ENCODE measurements at places on chromosomes 7 and 10.

DNA sequence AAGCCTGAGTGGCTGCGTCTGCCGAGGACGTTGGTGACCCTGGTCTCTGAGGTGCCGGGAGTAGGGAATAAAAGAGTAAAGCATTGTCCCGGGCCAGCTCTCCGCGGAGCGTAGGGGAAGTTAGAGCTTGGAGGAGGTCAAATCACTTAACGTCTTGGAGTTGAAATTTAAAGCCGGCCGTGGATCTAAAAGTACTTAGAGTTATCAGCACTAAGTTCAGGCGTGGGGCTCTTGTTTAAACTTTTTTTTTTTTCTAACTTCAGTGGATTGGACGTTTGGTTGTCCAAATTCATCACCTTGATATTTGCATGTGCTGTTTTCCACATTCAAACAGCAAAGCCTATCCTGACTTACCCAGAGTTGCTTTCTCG lies 700 bp downstream of the NIPSNAP2 start:
- DNase-seq, result peak; percentile 25

DNA sequence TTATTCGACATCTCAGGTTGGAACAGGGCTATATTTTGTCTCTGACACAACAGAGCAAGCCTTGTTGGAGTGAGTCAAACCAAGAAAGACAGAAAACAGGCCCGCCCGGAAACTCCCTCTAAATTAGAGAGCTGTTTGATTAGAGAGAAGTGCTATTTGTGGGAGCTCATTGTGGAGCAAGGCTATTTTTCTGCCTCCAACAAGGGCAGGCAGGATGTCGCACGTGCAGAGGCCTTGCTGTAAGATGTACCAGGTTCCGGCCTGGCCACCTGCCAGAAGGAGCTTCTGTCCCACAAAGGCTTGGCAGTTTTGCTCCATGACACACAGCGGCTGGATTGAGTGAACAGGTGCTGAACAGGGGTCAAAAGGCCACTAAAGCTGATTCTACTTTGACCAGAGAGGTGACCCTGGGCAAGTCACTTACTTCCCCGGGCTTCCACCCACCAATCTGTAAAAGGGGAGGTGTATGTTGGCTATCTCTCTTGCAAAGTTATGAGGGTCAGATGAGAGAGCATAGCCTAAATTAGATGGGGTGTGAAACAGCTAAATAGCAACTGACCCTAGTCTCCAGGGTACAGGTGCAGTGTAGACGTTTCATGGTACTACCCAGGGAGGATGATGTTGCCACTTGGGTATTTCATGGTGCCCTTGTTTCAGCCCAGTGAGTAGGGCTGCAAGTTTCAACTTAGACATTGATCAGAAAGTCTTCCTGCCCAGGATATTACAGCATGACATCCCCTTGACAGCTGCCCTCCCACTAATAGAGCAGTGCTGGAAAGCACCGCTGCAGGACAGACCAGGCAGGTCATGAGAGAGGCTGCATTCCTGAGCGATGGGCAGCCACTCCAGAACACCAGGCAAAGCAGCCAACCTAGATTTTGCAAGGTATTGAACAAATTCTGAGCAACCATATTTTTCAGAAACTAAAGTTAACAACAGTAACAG lies 62.0 kb downstream of the VSTM4 start:
- DNase-seq, result no peak

- no peak for DNase-seq
Observed at GRCh38 chr10:98429320-98430072, 14.5 kb upstream of the PYROXD2 start.

DNA sequence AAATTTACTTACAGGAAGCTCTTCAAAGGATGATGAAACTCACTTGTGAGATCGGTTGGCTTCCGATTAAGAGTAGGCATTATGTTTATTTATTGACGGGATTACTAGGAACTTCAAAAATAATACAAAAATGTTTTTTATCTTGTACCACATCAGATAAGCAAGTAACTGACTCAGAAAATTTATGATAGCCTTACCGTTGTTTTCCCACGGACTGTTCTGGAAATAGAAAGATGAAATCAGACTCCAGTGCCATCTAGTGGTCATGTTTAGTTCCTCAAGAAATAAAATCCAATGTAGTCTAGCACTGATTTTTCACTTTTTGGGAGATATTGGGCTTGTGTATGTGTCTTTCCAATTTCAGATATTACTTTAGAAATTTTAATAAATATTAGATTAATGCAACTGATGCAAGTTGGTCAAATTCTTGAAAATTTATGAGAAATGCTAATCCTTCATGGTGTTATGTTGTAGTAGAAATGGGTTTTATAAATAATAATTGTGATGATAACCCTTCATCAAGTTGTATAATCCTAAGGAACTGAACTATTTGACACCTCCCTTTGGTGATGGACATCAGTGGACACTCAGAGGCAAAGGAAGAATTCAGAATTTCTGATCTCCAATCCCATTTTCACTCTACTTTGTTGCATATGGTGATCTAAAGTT lies 168.8 kb downstream of the TMEM26 start:
- DNase-seq, result peak; percentile 3

DNA sequence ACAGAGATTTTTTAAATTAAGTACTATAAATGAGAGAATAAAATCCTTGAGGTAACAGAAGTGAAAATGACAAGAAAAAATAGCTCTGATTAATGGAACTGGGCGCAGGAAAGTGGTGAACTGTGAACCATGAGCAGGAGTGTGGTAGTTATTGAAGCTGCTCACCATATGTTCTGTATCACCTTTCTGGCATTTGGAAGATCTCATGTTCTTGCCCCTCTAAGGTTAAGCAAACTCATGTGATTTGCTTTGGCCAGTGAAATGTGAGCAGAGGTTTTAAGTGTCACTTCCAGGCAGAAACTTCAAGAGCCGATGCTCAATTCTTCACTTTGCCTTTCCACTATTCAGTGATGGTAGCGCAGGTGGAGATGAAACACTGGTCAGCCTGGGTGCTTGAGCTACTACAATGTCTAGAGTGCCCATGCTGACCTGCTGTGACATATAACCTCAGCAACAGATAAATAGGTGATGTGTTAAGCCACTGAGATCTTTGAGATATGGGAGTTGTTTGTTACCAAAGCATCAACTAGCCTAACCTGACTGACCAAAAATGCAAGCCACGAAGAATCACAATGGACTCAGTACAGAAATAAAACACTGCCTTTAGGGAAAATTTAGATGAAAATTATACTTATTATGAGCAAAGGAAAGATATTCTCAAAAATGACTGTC lies 18.4 kb downstream of the MTPAP start:
- DNase-seq, result no peak

DNA sequence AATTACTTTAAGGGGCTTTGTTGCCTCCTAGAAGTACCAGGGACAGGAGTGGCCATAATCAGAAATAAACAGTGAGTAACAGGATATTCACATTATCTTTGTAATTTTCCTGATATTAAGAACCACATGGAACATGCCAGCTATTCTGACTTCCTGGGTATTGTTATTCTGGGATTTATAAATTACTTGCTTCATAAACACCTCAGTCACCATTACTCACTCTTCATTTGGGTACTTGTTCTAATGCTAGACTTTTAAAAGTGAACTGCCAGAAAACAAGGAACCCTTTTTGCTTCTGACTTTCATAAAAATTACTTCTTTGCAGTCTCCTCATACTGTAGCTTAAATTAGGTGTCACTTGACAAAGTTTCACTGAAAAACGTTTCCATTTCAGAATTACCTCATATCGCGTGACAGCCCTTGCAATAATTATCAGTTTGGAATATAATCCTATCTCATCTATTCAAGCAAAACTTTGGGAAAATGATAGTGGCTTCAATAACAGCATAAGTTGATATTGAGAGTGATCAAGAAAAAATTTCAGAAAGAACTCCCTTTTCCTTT lies 29.8 kb downstream of the CABCOCO1 start:
- no peak for DNase-seq

DNA sequence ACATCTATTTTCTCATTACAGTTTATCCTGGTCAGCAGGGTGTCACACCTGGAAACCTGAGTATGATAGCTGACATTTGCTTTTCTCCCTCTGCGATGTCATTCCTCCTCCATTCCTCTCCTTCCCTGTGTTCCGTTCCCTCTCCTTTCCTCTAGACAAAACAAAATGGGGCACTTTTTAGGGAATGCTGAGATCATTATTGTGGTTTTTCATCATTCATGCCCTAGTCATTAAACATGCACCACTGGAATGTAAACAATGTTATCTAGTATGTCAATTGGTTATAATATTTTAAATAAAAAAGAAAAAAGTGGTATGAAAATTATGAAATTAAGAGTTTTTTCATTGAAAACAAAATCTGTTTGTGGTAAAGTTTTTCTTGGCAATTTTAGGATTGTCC lies 132.6 kb downstream of the MAPK8 start:
- DNase-seq, result no peak

- DNase-seq, result no peak
Observed at GRCh38 chr10:62037890-62038608, 136.6 kb downstream of the ARID5B start.

GRCh38 chr10:124600051-124600880 lies 138.6 kb downstream of the LHPP start:
- no peak for DNase-seq

DNA sequence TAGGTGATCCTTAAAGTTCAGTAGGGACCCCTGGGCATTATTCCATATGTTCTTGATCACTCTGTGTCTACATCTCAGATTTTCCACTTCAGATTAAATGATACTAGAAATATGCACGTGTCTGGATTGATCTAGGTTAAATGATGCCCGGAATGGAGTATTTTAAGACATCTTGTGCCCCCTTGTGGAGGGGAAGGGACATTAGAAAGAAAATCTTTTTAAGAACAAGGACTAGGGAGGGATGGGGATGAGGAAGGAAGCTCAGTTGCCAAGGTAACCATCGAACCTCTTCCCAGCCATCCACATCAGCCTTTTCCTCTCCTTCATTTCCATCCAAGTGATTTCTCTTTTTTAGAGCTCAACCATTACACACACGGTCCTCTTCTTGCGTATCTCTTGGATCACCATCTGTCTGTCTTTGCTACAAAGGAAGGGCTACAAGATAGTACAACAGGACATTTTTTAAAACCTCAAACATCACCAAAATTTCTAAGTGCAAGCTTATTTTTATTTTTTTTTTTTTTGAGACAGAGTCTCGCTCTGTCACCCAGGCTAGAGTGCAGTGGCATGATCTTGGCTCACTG lies 40.5 kb downstream of the PRSS2 start:
- DNase-seq, result peak; percentile 45
